ENCODE measurements at places on chromosomes 1 and 21.
A peak's percentile ranks its signal among the peaks of the same experiment; 100 is the strongest.

DNA sequence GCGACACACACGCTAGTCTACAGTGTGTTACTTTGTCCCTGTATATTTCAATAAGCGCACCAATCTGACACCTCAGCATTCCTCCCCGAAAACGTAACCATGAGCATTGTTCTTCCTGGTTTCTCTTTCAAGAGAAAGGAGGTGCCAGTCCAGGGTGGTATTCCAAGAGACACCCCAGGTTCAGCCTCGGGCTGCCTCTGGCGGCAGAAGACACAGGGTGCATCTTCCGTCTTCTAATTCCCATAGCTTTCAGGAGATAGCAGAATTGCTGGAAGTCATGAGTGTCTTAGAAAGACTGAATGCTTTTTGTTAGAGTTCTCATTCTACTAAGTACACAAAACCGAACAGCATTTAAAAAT is 15.9 kb upstream of the RGS8 start:
- H3K4me3 ChIP-seq: no peak overlapping the region
- no peaks in the 10 kb centered on the region for H3K4me1 ChIP-seq
- no peaks in the 10 kb centered on the region for H3K27me3 ChIP-seq
- H3K36me3 ChIP-seq: no peaks in the 10 kb centered on the region
- no peak for DNase-seq
- H3K27ac ChIP-seq: no peak overlapping the region

DNA sequence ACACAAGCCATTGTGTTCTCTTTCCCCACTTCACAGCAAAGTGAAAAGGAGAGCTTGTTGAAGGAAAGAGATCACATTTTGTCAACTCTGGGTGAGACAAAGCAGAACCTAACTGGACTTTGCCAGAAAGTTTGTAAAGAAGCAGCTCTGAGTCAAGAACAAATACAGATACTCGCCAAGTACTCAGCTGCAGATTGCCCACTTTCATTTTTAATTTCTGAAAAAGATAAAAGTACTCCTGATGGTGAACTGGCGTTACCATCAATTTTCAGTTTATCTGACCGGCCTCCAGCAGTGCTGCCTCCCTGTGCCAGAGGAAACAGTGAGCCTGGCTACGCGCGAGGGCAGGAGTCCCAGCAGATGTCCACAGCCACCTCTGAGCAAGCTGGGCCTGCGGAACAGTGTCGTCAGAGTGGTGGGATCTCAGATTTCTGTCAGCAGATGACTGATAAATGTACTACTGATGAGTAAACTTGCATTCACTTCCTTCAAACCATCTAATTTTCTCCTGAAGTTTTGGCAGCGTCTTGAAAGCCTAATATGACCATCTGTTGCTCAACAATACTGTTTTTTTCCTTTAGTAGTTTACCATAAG is 43.7 kb downstream of the BACH1 start:
- peak overlapping the region; percentile 2 for H3K27ac ChIP-seq
- H3K4me1 ChIP-seq: no peaks in the 10 kb centered on the region
- no peak for DNase-seq

DNA sequence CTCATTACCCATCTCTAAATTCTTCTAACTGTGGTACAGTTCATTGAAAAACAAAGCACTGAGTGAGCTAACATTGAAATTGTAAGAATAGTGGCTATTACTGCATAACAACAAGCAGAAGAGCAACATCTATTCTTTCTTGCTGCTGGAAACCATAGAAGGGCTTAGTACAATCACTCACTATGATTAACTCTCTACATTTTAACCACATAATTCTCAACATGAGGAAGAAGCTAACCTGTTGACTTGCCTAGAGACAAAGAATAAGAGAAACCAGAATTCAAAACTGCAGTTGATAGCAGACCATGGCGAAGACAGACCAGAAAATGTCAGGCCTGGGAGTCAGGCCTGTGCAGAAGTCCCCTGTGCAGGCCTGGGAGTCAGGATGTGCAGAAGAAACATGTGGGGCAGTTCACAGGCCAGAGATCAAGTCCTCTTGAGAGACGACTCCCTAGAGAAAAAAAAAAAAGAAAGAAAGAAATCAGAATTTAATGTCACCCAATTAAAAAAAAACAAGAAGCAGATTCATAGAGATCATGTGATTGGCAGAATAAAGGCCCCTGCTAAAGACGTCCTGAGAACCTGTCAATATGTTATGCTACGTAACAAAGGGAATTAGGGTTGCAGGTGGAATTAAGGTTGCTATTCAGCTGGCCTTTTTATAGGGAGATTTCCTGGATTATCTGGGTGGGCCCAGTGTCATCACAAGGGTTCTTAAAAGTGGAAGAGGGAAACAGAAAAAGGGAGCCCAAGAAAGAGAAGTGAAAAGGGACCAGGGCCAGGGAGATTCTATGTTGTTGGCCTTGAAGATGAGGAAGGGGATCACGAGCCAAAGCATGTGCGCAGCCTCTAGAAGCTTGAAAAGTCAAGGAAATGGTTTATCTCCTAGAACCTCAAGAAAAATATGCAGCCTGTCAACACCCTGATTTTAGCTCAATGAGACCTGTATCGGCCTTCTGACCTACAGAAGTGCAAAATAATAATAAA is 94.9 kb downstream of the MRPL39 start:
- H3K36me3 ChIP-seq: no peaks in the 10 kb centered on the region
- DNase-seq: peak; percentile 19
- H3K4me1 ChIP-seq: no peaks in the 10 kb centered on the region
- H3K4me3 ChIP-seq: no peak overlapping the region

DNA sequence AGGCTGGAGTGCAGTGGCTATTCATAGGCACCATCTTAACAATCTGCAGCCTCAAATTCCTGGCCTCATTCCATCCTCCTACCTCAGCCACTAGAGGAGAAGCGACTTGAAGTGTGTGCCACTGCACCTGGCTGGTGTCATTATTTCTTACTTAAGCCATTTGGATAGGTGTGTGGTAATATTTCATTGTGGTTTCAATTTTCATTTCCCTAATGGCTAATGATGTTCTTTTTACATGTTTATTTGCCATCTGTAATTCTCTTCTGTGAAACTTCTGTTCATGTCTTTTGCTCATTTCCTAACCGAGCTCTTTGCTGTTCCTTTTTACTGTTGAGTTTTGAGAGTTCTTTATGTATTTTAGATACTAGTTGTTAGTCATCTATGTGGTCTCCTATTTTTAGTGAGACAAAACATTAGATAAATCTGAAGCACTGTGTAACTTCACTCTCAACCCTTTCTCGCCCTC is 66.8 kb downstream of the SLC27A3 start:
- H3K4me1 ChIP-seq: no peaks in the 10 kb centered on the region
- no peak for DNase-seq
- no peaks in the 10 kb centered on the region for H3K36me3 ChIP-seq
- H3K27me3 ChIP-seq: no peaks in the 10 kb centered on the region
- no peak overlapping the region for H3K4me3 ChIP-seq
- no peak overlapping the region for H3K27ac ChIP-seq

- DNase-seq: no peak
- no peaks in the 10 kb centered on the region for H3K4me1 ChIP-seq
- no peaks in the 10 kb centered on the region for H3K27me3 ChIP-seq
- H3K36me3 ChIP-seq: no peaks in the 10 kb centered on the region
- no peak overlapping the region for H3K4me3 ChIP-seq
- H3K27ac ChIP-seq: no peak overlapping the region
Observed at GRCh38 chr1:240737298-240737697, 125.3 kb upstream of the GREM2 start.

DNA sequence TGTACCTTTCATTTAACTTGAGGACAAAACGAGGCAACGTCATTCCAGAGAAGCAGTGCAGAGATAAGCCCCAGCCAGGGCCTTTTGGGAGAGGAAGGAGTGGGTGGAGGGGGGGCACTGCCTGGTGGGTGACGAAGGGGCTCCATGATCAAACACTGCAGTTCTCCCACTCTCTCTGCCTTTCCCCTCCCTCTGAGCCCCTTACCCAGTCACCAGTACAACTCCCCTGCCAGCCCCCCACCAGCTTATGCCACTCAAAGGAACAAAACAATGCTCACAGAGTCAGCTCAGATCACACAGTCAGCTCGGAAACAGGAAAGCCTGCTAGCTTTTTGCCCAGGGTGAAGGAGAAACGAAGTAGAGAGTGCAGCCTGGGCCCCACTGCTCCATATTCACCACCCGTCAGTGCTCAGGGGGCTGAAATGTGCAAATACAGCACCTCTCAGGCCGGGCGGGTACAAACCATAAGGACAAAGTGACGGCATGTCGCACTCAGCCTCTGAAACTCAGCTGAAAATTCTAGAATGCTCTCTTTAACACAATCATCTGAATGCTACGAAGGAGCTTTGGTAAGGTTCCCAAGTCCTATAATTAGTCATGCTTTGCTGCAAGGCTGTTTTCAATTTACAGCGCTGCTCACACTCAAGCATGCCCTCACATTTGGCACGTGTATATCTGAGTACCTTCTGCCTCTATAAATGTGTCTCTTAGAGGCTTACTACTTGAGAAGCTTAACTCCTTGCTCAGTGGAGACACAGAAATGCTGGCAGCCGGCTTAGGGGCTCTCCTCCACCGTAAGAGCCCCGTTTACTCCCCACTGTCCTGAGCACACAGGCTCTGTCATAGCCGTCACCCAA is 65.8 kb upstream of the RAB4A start:
- no peak overlapping the region for H3K4me3 ChIP-seq
- no peaks in the 10 kb centered on the region for H3K4me1 ChIP-seq
- no peak overlapping the region for H3K27ac ChIP-seq

DNA sequence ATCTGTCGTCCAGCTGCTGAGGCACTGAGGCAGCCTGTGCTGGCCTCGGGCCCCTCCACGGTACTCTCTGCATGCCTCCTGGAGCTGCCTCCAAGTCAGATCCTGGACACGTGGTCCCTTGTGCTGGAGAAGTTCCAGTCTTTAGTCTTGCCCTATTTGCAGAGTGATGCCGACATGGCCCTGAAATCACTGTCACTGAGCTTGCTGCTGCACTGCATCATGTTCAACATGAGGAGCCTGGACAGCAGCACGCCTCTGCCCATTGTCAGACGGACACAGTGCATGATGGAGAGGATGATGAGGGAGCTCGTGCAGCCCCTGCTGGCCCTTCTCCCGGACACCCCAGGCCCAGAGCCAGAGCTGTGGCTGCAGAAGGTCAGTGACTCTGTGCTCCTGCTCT is 10.0 kb downstream of the URB2 start:
- no peak overlapping the region for H3K27ac ChIP-seq
- no peak overlapping the region for H3K4me3 ChIP-seq
- DNase-seq: no peak
- H3K27me3 ChIP-seq: no peaks in the 10 kb centered on the region

DNA sequence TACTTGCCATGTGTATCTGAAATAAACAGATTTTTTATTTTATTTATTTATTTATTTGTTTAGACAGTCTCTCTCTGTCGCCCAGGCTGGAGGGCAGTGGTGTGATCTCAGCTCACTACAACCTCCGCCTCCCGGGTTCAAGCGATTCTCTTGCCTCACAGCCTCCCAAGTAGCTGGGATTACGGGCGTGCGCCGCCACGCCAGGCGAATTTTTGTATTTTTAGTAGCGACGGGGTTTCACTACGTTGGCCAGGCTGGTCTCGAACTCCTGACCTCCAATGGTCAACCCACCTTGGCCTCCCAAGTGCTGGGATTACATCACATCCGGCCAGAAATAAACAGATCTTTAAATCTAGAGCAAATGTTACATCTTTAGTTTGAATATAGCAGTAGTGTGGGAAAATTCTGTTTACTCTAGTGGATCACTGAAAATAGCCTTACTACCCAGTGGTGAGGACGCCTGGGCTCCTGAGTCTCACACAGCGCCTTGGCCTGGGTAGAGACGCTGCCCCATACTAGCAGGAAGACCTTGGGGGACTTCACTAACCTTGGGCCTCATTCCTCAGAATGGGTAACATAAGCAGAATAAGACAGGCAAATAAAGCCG is 709 bp downstream of the GART start:
- H3K4me3 ChIP-seq: peak overlapping the region; percentile 59
- peak overlapping the region; percentile 99 for H3K27ac ChIP-seq
- peaks cover 10% of the 10 kb centered on the region for H3K4me1 ChIP-seq
- DNase-seq: peak; percentile 31
- no peaks in the 10 kb centered on the region for H3K36me3 ChIP-seq
- no peaks in the 10 kb centered on the region for H3K27me3 ChIP-seq

DNA sequence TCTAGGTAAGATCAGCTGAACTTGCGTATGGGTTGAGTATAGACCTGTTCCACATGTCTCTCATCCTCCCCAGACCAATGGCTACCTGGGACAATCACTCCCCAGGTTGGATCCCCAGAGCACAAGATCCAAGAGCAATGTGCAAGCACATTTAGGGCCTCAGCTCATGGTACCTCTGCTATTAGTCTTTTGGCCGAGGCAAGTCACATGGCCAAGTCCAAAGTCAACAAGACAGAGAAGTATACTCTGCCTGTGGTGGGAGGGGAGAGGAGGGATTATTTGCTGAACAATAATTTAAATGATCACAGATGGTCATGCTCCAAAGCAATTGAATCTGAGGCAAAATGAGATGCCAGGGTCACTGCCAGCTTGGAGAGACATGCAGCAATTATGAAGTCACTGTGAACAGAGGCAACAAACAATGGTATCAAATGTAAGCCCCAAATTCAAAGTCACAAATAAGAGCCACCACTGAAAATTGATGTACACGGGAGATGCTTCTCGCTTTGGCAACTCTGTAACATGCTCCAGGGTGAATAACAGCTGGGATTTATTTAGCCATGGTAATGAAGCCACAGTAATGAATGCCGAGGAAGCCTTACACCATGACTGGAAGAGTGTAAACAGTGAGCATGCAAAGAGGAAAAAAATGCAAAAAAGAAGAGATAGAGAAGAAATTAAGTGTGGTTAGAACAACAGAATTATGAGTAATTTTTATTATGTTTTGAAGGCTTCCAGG is 149.1 kb downstream of the ZNF281 start:
- DNase-seq: no peak
- H3K36me3 ChIP-seq: no peaks in the 10 kb centered on the region
- no peak overlapping the region for H3K27ac ChIP-seq
- no peaks in the 10 kb centered on the region for H3K27me3 ChIP-seq
- H3K4me3 ChIP-seq: no peak overlapping the region

- no peak overlapping the region for H3K27ac ChIP-seq
- no peaks in the 10 kb centered on the region for H3K27me3 ChIP-seq
- H3K4me3 ChIP-seq: no peak overlapping the region
- H3K4me1 ChIP-seq: no peaks in the 10 kb centered on the region
- no peaks in the 10 kb centered on the region for H3K36me3 ChIP-seq
- DNase-seq: no peak
Observed at GRCh38 chr1:248686815-248687214, 15.8 kb downstream of the OR14I1 start.

- peak overlapping the region; percentile 3 for H3K27ac ChIP-seq
- no peak for DNase-seq
- H3K27me3 ChIP-seq: no peaks in the 10 kb centered on the region
- no peak overlapping the region for H3K4me3 ChIP-seq
- peaks cover 5% of the 10 kb centered on the region for H3K36me3 ChIP-seq
Observed at GRCh38 chr1:200901350-200901749, 6.7 kb downstream of the INAVA start.

Measured in colonic mucosa (tissue), 4 donors.